ENCODE measurements at places on chromosomes 12 and 14. TPM values are rescaled to one million over a fixed set of nuclear protein-coding genes. Genes with fewer than 3 reads are reported as not detected.

GRCh38 chr12:78406828-78407227, 457.7 kb upstream of the SYT1 start:
- DNase-seq: no peak

GRCh38 chr14:72824051-72824450, 69.8 kb downstream of the DPF3 start:
- DNase-seq: no peak

GRCh38 chr12:89162589-89163261, 189.6 kb downstream of the DUSP6 start:
- DNase-seq: peak; percentile 66

ACVRL1 gene
- 46.8 TPM for total RNA-seq

TMEM120B gene
- 7.2 TPM for total RNA-seq

DNA sequence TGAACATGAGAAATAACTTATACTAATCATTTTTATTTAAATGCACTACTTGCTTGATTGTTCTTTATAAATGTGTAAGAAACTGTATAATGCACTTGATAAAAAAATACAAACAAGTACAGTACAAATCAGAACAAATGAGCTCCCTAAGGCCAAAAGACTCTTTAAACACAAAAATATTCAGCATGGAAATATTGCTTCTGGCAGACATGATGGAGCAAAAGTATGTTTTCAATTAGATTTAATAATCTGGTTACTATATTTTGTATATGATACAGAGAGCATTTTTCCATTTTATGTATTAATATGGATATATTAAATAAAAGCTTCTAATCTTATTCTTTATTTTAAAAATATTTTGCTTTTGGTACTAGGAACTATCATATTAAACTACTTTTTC, 800.2 kb upstream of the LRFN5 start:
- peak; percentile 67 for DNase-seq

- DNase-seq: no peak
Observed at GRCh38 chr14:104431929-104432541, 147.5 kb upstream of the C14orf180 start.
